ENCODE measurements at places on chromosomes 7 and 10.

DNA sequence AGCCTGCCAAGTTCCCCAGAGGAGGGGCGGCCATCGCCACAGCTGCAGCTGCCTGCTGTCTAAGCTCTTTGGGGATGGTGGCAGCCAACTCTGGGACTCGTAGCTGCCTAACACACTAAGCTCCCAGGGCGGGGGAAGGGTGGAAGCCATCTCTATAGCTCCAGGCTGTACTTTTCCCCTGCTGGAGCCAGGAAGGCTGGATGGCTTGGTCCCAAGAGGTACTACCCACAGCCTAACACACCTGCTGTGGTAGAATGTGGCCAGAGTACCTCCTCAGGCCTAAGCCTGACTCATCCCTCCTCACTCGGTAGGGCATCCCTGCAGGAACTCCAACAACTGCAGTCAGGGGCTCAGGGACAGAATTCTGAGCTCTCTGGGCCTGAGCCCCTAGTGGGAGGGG is 151.7 kb upstream of the TAC1 start:
- DNase-seq: no peak

DNA sequence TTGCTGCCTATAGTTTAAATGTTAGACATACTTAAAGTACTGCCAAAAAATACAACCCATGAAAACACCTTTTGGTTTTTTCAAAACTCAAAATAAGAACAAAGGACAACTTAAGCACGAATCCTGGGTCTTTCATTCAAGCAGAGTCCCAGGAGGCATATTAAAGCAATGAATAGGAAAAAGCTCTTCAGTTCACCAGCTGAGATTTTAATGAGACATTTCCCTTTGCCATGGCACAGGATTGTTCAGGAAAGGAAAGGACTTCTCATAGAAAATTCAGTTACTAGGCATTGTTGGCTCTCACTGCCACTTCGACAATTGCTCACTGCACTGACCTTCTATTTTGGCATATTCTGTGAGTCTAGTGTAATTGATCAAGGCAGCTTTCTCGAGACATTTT is 133.5 kb upstream of the FEZF1 start:
- no peak for DNase-seq

- DNase-seq: no peak
These were observed 163.5 kb upstream of the NEBL start for GRCh38 chr10:21060626-21061025.

DNA sequence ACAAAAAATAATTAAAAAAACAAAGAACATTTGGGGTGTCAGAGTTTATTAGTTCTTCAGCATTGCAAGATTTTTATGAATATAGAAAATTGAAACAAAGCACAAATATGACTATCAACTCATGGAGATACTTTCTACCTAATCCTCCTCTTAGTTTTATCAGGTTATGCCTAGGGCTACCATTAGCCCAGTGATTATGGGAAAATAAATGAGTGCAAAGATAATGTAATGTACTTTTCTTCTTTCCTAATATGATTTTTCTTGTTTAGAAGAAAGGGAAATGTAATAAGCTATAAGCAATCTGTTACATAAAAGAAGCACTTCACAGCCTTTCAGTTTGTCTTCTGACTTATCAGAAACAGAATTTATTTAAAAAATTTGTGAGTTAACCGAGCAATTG is 676.8 kb downstream of the SORCS1 start:
- no peak for DNase-seq

- no peak for DNase-seq
These were observed 3.2 kb upstream of the DGKB start for GRCh38 chr7:14905764-14906163.

DNA sequence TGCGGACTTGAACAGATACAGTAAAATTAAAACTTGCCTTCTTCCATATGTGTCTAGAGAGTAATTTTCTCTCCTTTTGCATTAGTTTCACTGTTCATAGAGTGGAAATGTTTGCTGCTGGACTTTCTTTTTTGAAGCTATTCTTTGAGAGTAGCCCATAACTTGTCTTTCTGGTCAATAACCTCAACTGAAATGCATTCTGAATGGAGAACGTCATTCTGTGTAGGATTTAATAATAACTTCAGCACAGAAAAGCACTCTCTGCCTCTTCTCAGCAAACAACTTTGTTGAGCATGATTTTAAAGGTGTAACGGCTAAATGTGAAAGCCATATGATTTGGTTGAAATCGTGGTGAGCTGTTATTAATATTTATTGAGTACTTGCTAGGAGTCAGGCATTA is 111.8 kb downstream of the CUX1 start:
- no peak for DNase-seq

DNA sequence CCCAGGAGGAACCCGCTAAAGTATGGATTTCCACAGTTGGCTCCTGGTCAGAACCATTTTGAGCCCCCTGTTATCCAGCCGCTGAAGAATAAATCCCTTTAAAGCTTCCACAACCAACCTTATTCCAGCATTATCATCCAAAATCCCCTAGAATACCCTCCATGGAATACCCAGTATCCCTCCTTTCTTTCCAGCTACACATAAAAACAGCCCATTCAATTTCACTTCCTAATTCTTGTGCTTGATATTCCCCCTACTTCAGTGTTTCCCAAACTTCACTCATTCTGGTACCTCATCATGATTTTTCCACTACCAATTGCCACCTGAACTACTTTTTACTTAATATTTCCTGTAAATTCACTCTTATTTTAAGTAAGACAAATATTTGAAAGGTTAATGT is 3.1 kb downstream of the MACC1 start:
- DNase-seq: no peak

- no peak for DNase-seq
These were observed 11.4 kb downstream of the FAM241B start for GRCh38 chr10:69641261-69641980.

GRCh38 chr10:16408379-16408778 is 28.4 kb upstream of the PTER start:
- peak; percentile 52 for DNase-seq

DNA sequence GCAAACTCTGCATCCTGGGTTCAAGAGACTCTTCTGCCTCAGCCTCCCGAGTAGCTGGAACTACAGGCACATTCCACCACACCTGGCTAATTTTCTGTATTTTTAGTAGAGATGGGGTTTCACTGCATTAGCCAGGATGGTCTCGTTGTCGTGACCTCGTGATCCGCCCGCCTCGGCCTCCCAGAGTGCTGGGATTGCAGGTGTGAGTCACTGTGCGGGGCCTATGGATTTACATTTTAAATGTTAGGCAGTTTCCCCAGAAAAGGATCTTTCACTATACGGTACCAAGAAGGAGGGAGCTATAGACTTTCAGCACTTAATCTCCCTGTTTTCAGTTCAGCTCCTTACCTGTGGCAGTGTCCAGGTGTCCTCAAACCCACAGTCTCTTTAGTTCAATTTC is 50.8 kb downstream of the SIRT1 start:
- no peak for DNase-seq

- DNase-seq: no peak
These were observed 138.4 kb downstream of the SDK1 start for GRCh38 chr7:3439333-3440030.

GRCh38 chr10:110973400-110973799 is 54.0 kb downstream of the SHOC2 start:
- DNase-seq: no peak

GRCh38 chr10:13709931-13710650 is 123.3 kb downstream of the PRPF18 start:
- DNase-seq: no peak

DNA sequence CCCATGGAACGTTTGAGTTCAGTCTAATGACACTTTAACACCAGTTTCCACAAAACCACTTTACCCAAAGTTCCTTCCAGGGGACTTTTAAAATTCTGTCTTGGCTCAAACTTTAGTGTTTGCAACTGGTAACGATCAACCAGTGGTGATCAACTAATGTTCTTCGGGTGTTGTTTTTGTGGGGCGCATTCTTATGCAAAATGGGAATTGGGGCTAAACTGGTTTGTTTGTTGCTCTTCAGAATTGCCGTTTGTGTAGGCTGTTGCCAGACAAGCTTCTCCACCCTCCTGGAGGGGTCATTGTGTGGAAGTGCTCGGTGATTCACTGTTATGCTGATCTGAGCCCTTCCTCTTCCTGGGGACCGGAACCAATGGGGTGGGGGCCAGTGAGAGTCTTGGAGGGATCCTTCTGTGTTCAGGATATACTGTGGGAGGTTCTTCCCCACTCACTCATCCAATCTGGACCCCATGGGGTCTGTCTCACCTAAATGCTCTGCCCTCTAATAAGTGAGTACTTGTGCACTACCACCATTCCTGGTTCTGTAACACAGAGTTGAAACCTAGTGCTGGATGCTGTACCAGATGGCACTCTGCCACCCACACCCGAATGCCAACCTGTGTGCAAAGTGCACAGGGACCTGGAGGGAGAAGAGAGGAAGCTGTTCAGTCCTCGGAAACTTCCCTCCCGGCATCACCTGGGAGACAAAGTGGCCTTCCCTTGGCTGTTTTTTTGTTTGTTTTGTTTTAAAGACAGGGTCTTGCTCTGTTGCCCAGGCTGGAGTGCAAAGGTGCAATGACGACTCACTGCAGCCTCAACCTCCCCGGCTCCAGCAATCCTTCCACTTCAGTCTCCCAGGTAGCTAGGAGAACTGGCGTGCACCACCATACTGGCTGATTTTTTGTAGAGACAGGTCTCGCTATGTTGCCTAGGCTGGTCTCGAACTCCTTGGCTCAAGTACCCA is 2.1 kb downstream of the NFE2L3 start:
- peak; percentile 48 for DNase-seq

DNA sequence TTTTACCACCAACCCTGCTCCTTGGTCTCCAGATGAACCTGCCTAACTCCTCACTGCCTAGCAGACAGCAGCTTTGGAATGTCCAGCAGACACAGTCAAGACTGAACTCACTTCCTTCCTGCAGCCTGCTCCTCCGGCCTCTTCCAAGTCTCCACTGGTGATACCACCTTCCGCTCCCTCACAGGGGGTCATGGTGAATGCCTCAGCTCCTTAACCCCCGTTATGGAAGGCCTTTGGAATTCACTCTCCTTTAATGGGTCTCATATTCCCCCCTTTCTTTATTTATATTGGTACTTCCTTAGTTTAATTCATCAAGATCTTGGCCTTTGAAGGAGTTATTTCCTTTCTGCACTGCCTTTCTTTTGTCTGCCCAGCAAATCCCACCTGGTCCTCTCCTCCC is 44.9 kb upstream of the ZNF32 start:
- no peak for DNase-seq

- DNase-seq: no peak
These were observed 280.9 kb downstream of the LRMDA start for GRCh38 chr10:75712242-75712880.

Data from RPMI8226 (cell line).